Fibroblast of lung (primary cell): ENCODE measurements at places on chromosomes 16 and 17. TPM values are rescaled to one million over a fixed set of nuclear protein-coding genes. Genes with fewer than 3 reads are reported as not detected.

Gene KRT33B
- not detected in 2 replicates for total RNA-seq

Gene CTRB1
- not detected in 2 replicates for total RNA-seq

Gene MYL4
- total RNA-seq = not detected in 2 replicates

Gene ETV4
- 0.33 and 0.51 TPM in 2 replicates for total RNA-seq

Gene KRT39
- 0.26 and 0.33 TPM in 2 replicates for total RNA-seq

Gene NHERF1
- total RNA-seq = 7.2 and 10.2 TPM in 2 replicates

DNA sequence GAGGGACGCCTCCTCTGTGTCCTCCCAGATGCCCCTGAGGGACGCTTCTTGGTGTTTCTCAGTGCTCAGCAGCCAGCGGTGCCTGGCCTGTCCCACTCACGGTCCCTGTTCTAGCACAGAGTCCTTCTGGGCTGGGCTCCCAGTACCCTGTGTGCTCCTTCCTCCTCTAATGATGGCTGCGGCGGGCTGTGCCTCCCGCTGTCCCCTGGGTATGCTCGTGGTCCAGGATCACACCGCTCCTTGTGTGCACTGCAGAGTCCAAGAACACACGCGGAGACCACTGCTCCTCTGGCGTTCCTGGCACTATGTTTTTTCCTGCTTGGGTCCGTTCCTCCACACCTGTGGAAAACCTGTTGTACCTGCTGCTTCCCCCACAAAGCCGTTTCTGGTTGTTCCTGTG is 15.1 kb upstream of the IRF8 start:
- no peaks in the 10 kb centered on the region for H3K36me3 ChIP-seq
- no peak for DNase-seq
- no peaks in the 10 kb centered on the region for H3K4me1 ChIP-seq
- no peak overlapping the region for H3K4me3 ChIP-seq
- peaks cover 23% of the 10 kb centered on the region for H3K27me3 ChIP-seq
- H3K27ac ChIP-seq = no peak overlapping the region

DNA sequence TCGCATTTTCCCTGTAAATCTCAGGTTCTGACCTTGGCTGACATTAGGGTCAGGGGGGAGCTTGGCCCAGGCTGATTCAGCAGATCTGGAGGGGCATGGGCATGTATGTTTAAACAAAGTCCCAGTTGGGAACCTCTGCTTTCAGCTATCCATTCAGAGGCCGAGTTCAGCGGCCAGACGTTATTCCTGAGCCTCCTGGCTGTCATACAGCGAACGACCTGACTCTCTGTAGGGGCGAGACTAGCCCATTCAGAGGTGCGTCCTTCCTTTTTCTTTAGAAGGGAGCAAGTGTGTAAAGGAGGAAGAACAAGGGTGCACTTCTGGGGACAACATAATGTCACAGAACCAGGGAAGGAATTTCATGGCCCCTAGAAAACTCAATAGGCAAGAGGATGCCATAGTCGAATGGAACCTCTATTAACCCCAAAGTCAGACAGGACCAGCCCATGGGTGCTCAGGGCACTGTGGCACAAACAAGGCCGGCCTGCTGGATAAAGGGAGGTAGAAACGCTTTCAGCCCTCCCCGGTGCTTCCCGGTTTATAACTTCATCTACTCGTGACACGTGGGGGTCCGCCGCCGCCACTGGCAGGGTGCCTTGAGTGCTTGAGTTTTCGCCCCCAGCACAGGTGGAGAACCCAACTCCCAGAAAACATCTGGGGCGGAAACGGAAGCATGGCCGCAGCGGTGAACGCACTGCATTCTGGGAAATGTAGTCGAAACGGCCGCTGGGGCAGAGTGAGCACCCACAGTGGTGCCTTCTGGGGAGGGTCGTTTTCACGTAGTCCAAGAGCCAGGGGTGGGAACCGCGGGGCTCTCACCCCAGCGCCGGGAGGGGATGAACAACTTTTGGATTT is 33.2 kb upstream of the PLCG2 start:
- H3K36me3 ChIP-seq = no peaks in the 10 kb centered on the region
- peak overlapping the region; percentile 40 for H3K4me3 ChIP-seq
- no peak overlapping the region for H3K27ac ChIP-seq

DNA sequence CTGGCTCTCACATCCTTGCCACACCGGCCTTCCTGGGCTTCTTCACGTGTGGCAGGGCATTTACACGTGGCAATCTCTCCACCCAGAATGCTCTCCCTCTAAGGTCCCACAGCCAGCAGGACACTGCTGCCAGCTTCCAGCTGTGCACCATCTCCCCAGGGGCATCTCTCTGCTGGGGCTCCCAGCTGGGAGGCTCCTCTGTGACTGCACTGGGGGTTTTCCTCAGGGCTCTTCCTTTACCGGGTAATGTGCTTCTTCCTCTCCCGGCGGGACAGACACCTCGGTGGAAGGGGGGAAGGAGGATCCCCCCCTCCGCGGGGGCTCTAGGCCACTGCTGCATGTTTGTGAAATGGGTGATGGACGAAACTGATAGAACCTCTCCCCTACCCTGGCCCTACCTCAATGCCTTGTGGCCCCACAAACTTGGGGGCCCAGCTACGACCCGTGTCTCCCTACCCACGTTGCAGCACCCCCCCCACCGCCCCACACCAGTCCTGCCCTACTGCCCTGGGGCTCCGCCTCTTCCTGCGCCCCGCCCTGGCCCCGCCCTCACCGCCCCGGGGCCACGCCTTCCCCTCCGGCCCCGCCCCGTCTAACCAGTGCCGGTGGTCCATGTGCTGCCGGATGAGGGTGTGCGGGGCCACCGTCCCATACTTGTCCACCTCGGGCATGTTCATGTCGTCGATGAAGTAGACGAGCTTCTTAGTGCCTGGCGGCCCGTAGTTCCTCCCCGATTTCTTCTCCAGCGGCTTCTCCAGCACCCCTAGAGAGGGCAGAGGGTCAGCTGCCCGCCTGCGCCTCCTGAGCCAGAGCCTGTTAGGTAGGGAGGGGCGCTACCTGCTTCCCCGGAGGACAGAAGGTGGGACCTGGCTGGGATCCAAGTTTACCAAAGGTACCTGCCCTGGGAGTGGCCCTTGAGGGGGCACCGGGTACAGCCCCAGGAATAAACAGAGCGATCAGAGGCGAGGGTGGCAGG is 92.6 kb downstream of the DNAH17 start:
- no peaks in the 10 kb centered on the region for H3K36me3 ChIP-seq
- no peak for DNase-seq
- no peak overlapping the region for H3K27ac ChIP-seq
- no peaks in the 10 kb centered on the region for H3K4me1 ChIP-seq
- no peaks in the 10 kb centered on the region for H3K27me3 ChIP-seq

DNA sequence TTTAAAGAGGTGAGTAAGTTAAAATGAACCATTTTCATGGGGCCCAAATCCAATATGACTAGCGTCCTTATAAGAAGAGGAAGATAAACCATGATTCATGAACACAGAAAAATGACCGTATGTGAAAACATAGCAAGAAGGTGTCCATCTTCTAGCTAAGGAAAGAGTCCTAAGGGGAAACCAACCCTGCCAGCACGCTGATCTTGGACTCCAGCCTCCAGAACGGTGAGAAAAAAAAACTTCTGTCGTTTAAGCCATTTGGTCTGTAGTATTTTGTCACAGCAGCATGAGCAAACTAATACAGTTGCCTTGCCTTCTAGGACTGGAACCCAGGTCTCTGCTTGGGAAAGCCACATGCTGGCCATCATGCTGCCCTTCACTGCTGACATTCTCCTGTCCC is 4.2 kb upstream of the TMEM132E start:
- DNase-seq = no peak
- peaks cover 12% of the 10 kb centered on the region for H3K27me3 ChIP-seq
- H3K4me3 ChIP-seq = no peak overlapping the region

- H3K4me1 ChIP-seq = no peaks in the 10 kb centered on the region
- H3K4me3 ChIP-seq = no peak overlapping the region
- no peaks in the 10 kb centered on the region for H3K27me3 ChIP-seq
- no peak overlapping the region for H3K27ac ChIP-seq
- no peaks in the 10 kb centered on the region for H3K36me3 ChIP-seq
Measured at GRCh38 chr16:29007730-29008593, 23.1 kb downstream of the LAT start.

- no peak overlapping the region for H3K27ac ChIP-seq
- no peaks in the 10 kb centered on the region for H3K4me1 ChIP-seq
- no peak overlapping the region for H3K4me3 ChIP-seq
- peaks cover 20% of the 10 kb centered on the region for H3K27me3 ChIP-seq
- no peak for DNase-seq
Measured at GRCh38 chr17:49457564-49458535, 37.2 kb upstream of the NGFR start.

DNA sequence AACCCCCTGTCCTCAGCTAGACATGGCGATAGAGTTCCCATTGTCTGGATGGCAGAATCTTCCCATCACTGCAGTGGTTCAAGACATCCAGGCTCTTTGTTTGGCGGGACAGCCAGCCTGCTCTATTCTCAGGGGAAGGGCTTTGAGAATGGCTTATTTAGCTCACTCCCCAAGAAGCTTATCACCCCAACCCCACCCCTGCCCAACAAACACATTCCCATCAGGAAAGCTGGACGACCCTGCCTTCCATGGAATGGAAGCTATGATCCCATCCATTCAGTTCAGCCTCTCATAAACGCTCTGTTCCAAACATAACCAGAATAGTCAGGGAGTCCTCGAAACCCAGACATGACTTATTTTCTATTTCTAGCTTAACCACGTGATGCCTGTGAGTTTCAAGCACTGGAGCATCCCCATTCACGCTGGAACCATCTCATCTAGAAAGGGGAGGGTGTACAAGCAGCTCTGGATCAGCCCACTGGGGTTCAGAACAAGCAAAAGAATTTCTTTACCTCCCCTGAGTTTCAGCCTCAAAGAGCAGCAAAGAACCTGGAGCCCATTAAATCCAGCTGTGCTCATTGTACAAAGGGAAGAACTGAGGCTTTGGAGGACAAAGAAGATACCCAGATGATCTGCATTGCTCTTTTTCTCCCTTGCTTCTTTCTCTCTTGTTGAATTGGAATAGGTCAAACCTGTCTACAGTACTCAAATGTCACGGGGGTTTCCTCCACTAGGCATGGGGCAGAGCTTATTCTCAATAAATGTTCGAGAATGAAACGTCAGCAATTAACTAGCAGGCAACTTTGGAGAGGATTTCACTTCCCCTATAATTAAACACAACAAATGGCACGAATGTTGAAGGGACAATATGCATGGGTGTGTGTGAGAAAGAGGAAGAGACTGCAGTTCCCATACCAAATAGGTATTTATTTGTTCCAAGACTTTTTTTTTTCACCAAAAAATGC is 93.1 kb downstream of the XYLT1 start:
- H3K27ac ChIP-seq = no peak overlapping the region
- no peak overlapping the region for H3K4me3 ChIP-seq
- H3K27me3 ChIP-seq = no peaks in the 10 kb centered on the region
- DNase-seq = no peak

- peak overlapping the region; percentile 68 for H3K27ac ChIP-seq
- peaks cover 2% of the 10 kb centered on the region for H3K36me3 ChIP-seq
- H3K27me3 ChIP-seq = peaks cover 29% of the 10 kb centered on the region
- peak overlapping the region; percentile 66 for H3K4me3 ChIP-seq
Measured at GRCh38 chr17:76071531-76072147, 678 bp downstream of the SRP68 start.
